AG04449 (cell line): ENCODE measurements at places on chromosomes 11 and 22.

DNA sequence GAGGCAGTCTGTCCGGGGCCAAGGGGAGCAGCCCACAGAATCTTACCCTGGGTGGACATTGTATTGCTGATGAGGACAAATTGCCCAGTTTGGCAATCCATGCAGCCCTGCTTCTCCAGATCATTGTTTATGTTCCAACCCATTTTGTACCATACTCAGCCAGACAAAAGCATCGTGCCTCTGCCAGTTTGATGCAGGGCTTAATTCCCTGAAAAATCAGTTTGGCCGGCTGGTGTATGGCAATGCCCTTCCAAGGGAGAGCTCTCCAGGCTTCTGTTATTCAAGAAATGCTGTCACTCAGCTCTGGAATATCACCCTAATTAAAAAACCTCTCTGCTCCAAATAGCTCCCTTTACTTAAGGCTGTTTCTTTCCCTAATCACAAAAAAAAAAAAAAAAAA lies 697.7 kb downstream of the TBC1D22A start:
- no peak for DNase-seq

DNA sequence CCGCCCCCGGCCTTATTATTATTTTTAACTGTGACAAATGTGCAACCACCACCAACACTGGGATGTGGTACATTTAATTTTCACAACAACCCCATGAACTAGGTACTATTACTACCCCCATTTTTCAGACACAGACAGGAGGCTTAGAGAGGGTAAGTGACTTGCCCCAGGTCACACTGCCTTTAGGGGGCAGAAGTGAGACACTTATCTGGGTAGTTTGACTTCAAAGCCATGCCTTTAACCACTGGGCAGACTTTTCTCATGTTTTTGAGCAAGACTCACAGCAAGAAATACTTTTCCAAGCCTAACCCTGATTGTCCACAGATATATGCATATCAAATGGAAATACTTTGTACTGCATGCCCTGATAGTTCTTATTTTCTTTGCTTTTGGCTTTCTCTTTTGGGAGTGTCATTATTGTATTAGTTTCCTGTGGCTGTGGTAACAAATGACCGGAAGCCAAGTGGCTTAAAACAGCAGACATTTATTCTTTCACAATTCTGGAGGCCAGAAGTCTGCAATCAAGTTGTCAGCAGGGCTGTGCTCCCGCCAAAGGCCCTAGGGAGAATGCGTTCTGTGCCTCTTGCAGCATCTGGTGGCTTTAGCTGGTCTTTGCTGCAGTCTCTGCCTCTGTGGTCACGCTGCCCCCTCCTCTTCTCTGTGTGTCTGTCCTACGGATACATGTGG lies 110.8 kb downstream of the GRIK4 start:
- no peak for DNase-seq

DNA sequence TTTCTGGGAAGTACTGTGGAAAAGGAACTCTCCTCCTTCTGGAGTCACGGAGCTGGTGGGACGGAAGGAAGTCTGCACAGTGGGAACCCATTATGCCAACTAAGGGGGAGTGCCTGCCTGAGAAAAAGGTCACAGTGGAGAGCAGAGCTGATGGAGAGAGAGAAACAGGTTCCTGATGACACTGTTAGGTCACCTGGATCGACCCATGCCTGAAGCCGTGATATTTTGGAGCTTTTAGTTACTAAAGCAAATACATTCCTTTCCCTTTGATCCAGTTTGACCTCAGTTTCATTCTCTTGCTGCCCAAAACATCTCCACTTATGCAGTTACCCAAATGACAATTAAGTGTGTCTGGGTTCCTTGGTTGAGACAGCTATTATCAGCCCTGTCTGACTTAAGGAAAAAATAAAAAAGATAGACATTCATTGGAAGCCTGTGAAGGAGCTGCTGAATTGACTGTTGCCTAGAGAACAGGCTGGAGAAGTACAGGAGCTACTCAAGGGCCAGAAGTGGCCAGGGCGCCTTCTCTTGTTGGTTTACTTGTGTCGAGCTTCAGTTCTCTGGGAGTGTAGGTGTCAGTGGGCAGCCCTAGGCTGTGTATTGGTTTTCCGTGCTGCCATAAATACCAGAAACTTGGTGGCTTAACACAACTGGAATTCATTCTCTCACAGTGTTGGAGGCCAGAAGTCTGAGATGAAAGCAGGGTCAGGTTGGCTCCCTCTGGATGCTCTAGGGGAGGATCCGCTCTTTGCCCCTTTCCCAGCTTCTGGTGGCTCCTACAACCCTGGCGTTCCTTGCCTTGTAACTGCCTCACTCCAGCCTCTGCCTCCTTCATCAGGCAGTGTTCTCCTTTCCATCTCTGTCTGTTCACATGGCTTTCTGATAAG lies 13.6 kb downstream of the MRGPRD start:
- DNase-seq: no peak

DNA sequence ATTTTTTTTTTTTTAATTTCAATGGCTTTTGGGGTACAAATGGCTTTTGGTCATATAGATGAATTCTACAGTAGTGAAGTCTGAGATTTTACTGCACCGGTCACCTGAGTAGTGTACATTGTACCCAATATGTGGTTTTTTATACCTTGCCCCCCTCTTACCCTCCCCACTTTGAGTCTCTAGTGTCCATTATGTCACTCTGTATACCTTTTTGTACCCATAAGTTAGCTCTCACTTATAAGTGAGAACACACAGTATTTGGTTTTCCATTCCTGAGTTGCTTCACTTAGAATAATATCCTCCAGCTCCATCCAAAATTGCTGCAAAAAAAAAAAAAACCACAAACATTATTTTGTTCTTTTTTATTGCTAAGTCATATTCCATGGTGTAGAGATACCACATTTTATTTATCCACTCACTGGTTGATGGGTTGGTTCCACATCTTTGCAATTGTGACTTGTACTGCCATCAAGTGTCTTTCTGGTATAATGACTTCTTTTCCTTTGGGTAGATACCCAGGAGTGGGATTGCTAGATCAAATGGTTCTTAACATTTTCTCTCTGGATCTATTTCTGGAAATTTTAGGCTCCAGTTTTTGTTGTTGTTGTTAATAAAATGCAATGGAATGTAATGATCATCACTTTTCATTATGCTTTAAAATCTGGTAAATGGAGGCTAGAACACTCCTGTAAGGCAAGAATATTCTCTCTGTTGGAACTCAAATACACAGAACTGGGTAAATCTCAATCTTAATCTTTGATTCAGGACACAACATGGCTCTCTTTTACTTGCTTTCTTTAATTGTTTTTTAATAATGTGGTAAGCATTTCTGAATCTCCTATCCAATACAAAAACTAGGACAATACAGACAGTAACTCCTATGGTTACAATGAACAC lies 10.3 kb downstream of the NEAT1 start:
- no peak for DNase-seq
